ENCODE measurements at places on chromosomes 1 and 21. TPM values are rescaled to one million over a fixed set of nuclear protein-coding genes. Genes with fewer than 3 reads are reported as not detected.

The ANKRD65 gene
- 2.7 TPM for total RNA-seq

DNA sequence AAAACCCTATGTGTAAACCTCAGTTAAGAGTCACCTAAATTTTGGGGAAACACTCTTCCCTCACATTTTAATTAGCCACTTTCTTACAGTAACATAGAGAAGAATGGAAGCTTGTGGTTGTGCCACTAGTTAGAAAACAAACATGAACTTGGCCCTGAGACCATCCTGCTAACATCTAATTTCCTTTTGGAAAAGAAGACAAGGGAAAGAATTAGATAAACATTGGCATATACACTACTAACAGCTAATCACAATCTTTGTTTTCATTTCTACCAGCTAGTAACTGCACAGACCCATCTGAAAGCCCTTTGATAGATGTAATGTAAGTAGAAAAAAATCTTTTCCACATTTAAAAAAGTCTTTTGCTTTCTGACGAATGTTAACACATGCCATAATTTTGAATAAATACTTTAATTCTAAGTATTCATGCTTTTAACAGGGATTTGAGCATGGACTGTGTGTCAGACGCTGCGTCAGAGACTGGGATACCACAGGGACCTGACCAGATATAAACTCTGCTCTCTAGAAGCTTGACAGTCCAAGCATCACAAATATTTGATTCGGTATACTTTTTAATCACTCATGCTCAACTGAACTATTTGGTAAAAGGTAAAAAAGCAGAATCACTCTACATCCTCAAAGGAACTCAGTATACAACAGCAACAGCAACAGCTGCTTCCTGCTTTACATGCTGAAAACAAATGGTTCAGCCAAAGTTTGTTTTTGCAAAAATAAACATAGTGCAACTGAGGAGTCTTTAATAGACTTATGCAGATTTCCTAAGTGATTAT is 30.2 kb downstream of the DPH5 start:
- no peak for DNase-seq

The FOXD3 gene
- 1.6 TPM for total RNA-seq

DNA sequence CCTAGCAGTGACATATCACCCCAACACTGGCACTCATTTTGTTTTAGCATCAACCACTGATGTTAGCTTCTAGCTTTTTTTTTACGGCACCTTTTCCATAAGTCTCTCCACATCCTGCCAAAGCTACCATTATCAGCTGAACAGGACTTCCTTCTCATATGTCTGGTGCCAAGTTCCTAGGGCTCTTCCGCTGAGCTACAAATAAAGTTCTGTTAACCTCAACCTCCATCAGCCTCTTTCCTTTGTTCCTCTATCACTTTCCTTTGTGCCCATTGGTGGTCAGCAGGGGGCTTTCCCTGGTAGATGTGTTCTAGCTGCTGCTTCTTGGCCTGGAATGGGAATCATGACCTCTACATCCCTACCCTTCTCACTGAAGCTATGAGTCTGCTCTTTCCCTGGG is 163.8 kb downstream of the FAF1 start:
- DNase-seq, result no peak

DNA sequence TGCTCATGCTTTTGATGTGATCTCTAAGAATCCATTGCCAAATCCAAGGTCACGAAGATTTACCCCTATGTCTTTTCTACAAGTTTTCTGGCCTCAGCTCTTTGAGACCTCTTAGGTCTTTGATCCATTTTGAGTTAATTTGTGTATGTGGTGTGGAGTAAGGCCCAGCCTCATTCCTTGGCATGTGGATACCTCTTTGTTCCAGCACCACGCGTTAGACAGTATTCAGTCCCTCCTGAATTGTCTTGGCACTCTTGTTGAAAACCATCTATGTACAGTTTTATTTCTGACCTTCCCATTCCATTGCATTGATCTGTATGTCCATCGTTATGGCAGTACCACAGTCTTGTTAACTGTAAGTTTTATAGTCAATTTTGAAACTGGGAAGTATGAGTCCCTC is 8.0 kb upstream of the FTCD start:
- no peak for DNase-seq

The KCNJ15 gene
- 0.76 TPM for total RNA-seq

GRCh38 chr1:183590244-183591191 is at the start of gene NCF2:
TSS of gene NCF2 (minus strand) at chr1:183590459. CDS start at chr1:183590329, 130 bp downstream.
- no peak for DNase-seq

- DNase-seq, result peak; percentile 33
Observed at GRCh38 chr1:15272009-15272781, 25.2 kb downstream of the FHAD1 start.

The CYP4X1 gene
- 3.5 TPM for total RNA-seq

GRCh38 chr1:10189659-10190058 is 20.7 kb upstream of the KIF1B start:
- no peak for DNase-seq

GRCh38 chr1:159936273-159936904 is 9.0 kb downstream of the IGSF9 start:
- peak; percentile 90 for DNase-seq

- no peak for DNase-seq
Observed at GRCh38 chr21:35810431-35810970, 249.8 kb downstream of the SETD4 start.

The NBL1 gene
- total RNA-seq, result 40.7 TPM

GRCh38 chr1:179313004-179313403 is 19.4 kb downstream of the SOAT1 start:
- no peak for DNase-seq

DNA sequence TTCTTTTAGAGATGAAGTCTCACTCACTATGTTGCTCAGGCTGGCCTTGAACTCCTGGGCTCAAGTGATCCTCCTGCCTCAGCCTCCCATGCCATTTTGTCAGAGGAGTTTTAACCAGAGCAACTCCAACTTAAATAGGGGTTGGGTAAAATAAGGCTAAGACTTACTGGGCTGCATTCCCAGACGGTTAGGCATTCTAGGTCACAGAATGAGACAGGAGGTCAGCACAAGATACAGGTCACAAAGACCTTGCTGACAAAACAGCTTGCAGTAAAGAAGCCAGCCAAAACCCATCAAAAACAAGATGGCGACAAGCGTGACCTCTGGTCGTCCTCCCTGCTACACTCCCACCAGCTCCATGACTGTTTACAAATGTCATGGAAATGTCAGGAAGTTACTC is 5.7 kb upstream of the DNAH14 start:
- DNase-seq, result no peak

GRCh38 chr1:53893999-53894636 is at the start of gene DIO1:
TSS of gene DIO1 (plus strand) at chr1:53894187. CDS start at chr1:53894211, 24 bp downstream.
- no peak for DNase-seq

DNA sequence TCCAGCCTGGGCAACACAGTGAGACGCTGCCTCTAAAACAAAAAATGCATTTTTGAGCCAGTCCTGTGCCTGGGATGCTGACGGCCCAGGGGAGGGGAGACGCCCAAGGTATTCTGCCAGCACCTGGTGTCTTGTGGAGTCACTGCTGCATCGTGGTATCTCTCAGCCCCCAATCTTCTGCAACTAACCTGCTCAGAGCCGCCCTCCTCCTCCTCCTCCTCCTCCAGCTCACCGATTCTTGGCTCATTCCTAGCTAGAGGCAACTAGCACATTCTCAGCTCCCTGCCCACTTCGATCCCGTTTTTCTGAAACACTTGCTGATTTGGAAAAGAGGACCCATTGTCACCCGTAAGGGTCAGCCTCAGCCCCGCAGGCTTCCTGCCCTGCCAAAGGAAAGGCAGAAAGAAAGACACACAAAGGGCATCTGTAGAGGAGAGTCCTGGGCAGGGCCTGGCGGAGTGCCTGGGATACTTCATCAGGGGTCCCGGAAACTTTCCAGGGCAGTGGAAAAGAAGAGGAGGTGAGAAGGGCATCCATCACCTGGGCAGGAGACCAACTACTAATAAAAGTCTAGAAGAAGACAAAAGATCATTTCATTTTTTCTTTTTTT is 20.7 kb downstream of the GPR157 start:
- DNase-seq, result no peak

GRCh38 chr1:15951341-15952153 is 24.4 kb downstream of the ZBTB17 start:
- no peak for DNase-seq

DNA sequence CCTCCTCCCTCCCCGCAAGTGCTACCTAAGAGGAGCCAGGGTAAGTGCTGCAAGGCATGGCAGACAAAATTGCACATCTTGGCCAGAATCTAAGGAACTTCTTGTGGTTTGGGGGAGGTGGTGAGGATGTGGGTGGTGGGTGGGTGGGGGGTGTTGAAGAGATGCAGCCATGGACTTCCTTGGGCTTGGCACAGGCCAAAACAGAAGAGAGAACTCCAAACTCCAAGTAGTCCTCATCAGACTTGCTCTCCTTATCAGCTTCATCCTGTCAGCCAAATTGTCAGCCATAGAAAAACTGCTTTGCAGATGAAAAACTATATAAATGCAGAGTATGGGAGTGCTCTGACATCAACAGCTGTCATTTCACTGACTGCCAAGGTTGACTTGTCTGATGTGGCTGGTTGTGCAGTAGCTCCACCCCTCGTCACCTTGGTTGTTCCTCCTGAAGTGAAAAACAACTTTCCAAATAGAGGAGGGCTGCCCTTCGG is 7.1 kb downstream of the AMIGO1 start:
- DNase-seq, result no peak

The ZSWIM5 gene
- 2.2 TPM for total RNA-seq

- DNase-seq, result no peak
Observed at GRCh38 chr1:46503421-46503820, 13.8 kb downstream of the DMBX1 start.

The DDAH1 gene
- 10.1 TPM for total RNA-seq

The RGS8 gene
- not detected for total RNA-seq

GRCh38 chr1:42660907-42661500 is 2.8 kb downstream of the PPIH start:
- DNase-seq, result no peak

- no peak for DNase-seq
Observed at GRCh38 chr1:31939484-31940329, 1.5 kb upstream of the PTP4A2 start.

DNA sequence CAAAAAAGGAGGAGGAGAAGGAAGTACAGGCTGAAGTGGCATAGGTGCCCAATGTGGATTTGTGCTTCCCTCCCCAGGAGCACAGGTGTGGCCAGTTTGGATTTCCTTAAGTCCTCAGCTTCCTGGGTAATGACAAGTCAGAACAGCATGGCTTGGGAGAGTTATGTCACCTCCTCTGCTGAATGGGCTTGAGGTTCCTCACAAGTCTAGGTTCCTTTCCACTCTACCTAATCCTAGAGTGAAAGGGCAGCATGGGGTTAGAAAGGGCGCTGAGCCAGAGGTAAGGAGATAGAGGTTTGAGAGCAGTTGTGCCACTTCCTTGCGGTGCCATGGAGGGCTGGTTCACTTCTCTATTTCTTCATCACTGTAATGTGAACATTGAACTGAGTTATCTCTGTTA is 35.5 kb upstream of the IL20 start:
- no peak for DNase-seq

The KAZN gene
- 14.9 TPM for total RNA-seq

The LRRC38 gene
- 0.43 TPM for total RNA-seq

- no peak for DNase-seq
Observed at GRCh38 chr1:203528063-203528462, 34.1 kb downstream of the OPTC start.

The CFHR3 gene
- not detected for total RNA-seq

- DNase-seq, result peak; percentile 29
Observed at GRCh38 chr21:42075686-42076471, 4.8 kb downstream of the UMODL1 start.

The RPTN gene
- not detected for total RNA-seq

DNA sequence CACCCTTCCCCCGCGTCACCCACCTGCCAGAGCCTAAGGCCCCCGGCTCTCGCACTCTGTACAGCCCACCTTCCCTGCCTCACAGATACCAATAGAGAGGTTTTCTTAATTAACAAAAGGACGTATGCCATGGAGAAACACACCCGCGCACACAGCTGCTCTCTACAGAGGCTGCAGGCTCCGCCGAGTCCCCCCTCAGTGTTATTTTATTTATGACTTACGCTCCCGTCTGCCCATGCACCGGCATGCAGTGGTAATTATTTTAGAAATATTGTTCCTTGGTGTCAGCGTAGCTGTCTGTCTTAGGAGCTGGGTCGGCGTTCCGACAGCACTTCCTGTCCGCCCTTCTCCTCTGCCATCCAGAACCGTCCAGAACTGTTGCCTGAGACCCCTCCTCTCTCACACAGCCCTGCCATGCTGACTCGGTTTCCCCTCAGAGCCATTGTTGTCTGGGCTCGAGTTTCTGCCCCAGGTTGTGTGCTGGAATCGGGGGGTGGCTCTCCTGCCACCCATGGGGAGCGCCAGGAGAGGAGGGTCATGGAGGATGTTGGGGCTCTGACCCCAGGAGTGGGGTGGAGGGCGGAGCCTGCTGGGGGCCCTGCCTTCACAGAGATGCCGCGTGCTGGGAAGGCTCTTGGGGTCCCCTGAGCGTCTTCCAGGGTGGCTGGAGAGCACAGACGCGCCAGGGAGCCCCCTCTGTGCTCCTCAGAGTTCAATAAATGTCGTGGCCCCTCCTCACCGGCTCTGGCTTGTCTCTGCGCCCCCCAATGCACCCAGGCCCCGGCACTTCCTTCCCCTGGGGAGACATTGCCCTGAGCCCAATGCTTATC is 39.6 kb upstream of the COL6A1 start:
- DNase-seq, result no peak

- peak; percentile 69 for DNase-seq
Observed at GRCh38 chr1:35931446-35932157, 697 bp downstream of the AGO3 start.

- no peak for DNase-seq
Observed at GRCh38 chr1:81209461-81209860, 591.3 kb upstream of the ADGRL2 start.

The CLEC20A gene
- total RNA-seq, result not detected

The LAMC1 gene
- total RNA-seq, result 130 TPM

The SLFNL1 gene
- total RNA-seq, result 0.32 TPM

DNA sequence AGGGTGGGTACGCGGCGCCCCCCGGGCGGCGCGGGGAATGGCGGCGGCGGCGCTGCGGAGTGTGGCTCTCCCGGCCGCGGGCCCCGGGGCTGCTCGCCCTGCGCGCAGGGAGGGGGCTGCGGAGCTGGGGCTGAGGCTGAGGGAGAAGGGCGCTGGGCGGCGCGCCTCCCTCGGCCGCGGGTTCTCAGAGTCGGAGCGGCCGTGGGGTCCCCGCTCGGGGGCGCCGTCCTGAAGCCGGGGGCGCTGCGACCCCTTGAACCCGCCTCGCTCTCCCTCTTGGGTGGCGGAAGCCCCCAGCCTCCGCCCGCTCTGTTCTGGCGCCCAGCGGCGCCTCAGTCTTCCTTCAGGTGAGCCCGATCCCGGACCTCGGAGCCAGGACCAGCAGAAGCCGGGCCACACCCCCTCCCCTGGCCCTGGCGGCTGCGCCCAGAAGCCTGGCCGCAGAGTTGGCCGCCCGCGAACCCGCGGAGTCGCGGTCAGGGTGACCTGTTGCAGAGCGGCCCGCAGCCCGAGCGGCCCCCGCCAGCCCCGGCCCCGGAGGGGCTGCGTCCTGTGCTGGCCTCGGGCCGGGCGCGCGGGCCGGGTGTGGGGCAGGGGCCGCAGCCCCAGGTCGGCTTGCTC is 532 bp downstream of the RALGPS2 start:
- DNase-seq, result peak; percentile 75
